Stimulated activated CD4-positive, alpha-beta T cell treated with anti-CD3 and anti-CD28 coated beads, Interleukin-15, amount 100 ng/mL, for 48 hours (primary cell): ENCODE measurements at places on chromosomes 1 and 21.

DNA sequence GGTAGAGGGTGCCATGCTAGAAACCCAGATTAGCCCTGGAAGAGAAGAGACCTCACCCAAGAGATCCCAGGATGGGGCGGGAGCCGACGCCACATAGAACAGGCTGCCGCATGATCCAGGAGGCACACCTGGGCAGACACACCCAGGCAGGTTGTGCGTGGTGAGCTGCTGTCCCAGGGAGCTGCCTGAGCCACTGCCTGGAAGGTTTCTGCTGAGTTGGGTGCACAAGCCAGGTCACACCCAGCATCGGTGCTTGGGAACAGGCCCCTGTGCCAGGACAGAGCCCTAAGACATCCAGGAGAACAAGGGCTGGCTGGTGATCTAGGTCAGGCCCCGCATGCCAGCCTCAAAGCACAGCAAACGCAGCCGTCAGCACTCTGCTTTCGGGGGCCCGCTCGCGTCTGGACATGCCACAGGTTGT is 40.2 kb downstream of the CTNNBIP1 start:
- no peak for DNase-seq

- no peak for DNase-seq
These were observed 20.0 kb downstream of the ADARB1 start for GRCh38 chr21:45094412-45094811.

GRCh38 chr1:240151136-240151735 is 59.6 kb downstream of the FMN2 start:
- no peak for DNase-seq

GRCh38 chr21:26136671-26137070 is 33.9 kb downstream of the APP start:
- DNase-seq, result no peak

GRCh38 chr21:45305836-45306235 is 18.1 kb upstream of the POFUT2 start:
- no peak for DNase-seq

GRCh38 chr1:94398356-94398755 is 19.8 kb upstream of the ABCD3 start:
- no peak for DNase-seq

- no peak for DNase-seq
These were observed 246.9 kb downstream of the MATN1 start for GRCh38 chr1:30476476-30476875.

GRCh38 chr1:87914396-87914795 is 585.7 kb downstream of the LMO4 start:
- no peak for DNase-seq

- no peak for DNase-seq
These were observed 18.2 kb upstream of the LHX4 start for GRCh38 chr1:180211860-180212229.

- DNase-seq, result no peak
These were observed 153.9 kb downstream of the PEX14 start for GRCh38 chr1:10628685-10629084.

GRCh38 chr1:235297579-235297978 is 30.4 kb downstream of the ARID4B start:
- DNase-seq, result no peak

- DNase-seq, result no peak
These were observed 69.0 kb downstream of the ATP1B1 start for GRCh38 chr1:169175461-169175860.

DNA sequence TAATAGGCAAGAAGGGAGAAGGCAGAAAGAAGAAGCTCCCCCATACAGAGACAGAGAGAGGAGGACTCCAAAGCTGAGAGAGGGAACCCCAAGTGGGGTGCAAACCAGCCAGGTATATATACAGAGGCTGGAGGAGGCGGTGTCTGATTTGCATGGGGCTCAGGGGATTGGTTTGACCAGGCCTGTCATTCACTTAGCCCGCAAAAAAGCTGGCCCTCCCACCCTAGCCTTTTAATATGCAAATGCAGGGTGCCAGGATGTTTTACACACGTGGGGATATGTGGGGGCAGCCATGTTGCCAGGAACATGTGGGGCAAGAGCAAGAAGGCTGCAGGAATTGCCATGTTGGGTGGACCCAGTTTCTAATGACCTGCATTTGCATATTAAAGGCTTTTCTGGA is 37.0 kb upstream of the TENT5B start:
- no peak for DNase-seq

GRCh38 chr1:230849451-230850224 is 18.7 kb downstream of the C1orf198 start:
- no peak for DNase-seq

- no peak for DNase-seq
These were observed 31.1 kb downstream of the FYB2 start for GRCh38 chr1:56788102-56788501.

- DNase-seq, result no peak
These were observed 1.7 kb upstream of the LRRC52 start for GRCh38 chr1:165542015-165542631.

DNA sequence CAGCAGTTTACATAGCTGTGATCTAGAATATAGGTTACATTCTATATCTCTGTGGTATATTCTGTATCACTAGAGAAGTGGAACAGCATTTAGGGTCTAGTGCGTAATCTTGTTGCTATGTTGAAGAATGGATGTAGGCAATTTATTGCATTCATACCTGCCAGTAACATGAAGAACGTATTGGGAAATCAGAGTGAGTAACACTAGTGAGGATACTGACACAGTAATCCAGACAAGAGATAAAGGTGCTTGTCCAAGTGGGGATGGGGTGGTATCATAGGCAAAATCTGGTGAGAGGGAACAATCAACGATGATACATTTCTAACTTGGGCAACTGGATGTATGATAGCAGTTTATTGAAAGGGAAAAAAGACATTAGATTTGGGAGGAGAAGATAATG is 9.8 kb downstream of the PPP2R5A start:
- no peak for DNase-seq

- no peak for DNase-seq
These were observed 10.5 kb upstream of the PRXL2B start for GRCh38 chr1:2575801-2576663.

DNA sequence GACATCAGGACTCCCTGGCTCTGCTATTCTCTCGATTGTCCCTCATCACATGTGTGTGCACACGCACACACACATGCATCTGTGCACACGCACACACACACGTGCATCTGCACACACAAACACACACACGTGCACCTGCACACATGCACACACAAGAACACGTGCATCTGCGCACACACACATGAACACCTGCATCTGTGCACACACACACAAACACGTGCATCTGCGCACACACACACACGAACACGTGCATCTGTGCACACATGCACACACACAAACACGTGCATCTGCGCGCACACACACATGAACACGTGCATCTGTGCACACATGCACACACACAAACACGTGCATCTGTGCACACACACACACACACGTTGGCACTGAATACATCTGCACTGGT is 14.7 kb downstream of the S100A7A start:
- DNase-seq, result no peak

GRCh38 chr1:4668743-4669700 is 14.6 kb downstream of the AJAP1 start:
- DNase-seq, result no peak

GRCh38 chr21:16022921-16023320 is 293.1 kb downstream of the USP25 start:
- no peak for DNase-seq

GRCh38 chr1:173258479-173259264 is 51.5 kb upstream of the TNFSF4 start:
- DNase-seq, result no peak
